ENCODE measurements at places on chromosomes 1 and 21.

DNA sequence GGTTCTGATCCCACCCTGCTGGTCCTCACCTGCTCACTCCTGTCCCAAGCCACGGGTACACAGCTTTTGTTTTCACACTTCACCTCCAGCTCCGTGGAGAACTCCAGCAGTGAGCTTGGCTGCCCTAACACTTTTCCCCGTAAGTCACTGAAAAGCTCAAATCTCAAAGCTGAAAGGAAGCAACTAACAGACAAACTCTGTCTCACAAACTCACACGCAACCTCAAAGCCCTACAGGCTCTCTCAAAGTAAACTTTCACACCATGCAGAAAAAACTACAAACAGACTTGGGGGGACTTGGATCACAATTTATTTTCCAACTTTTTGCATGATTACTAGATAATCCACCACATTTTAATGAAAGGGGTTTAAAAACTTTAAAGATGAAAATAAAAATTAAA, 88.3 kb downstream of the AK5 start:
- no peak for DNase-seq

GRCh38 chr1:160863774-160864131, 1.1 kb upstream of the CD244 start:
- DNase-seq, result no peak

GRCh38 chr1:3073186-3073488, 4.1 kb downstream of the PRDM16 start:
- DNase-seq, result no peak

DNA sequence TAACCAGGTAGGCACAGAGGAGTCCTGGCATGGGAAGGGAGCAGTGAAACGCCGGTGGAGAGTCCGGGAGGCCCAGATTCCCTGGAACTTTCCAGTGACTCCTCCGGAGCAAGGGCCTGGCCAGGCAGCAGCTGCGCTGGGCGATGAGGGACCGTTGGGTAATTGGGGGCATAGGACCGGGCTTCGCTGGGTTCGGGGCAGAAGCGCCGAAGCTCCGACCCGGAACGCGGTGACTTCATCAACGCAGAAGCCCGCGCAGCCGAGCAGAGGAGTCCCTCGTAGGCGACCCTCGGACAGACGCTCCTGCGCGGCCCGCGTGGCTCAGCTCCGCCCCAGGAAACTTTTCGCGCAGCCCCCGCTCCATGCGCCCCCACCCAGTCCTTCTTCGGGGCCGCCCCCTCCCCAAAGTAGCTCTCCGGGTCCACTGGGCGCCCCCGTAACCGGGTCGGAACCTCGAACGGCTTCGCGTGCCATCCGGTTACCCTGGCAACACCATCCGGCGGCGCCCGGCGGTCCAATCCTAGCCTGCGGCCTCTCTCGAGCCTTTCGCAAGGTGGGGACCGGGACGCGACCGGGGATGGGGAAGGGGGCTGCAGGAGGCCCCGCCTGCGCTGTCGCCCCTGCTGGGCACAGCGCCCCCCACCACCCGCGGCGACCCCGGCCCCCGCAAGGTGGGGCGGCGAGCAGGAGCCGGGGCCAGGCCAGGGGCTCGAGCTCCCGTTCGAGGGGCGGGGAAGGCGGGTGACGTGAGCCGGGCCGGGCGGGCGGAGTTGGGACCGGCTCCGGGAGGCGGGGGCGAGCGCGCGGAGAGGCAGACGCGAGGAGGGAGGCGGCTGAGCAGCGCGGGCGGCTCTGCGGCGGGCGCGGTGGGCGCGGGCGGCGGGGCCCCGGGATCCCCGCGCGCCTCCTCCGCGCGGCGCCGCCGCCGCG, at the start of gene AJAP1:
Gene AJAP1 (plus strand): TSS at position 814 of the 930 bp plus-strand sequence. CDS start 817 bp downstream, outside the sequence.
- no peak for DNase-seq

GRCh38 chr1:187680823-187681222, 852.1 kb downstream of the PLA2G4A start:
- DNase-seq, result no peak

DNA sequence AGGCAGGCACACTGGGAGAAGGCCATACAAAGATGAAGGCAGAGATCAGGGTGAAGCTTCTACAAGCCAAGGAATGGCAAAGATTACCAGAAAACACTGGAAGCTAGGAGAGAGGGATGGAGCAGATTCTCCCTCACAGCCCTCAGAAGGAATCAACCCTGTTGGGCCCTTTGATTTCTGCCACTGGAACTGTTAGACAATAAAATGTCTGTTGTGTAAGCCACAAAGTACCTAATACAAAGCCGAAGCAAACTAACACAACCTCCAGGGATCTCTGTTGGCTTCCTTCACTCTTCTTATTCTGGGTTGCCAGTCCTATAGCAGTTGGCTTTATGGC, 1.7 kb upstream of the PLA2G2A start:
- DNase-seq, result peak; percentile 1

DNA sequence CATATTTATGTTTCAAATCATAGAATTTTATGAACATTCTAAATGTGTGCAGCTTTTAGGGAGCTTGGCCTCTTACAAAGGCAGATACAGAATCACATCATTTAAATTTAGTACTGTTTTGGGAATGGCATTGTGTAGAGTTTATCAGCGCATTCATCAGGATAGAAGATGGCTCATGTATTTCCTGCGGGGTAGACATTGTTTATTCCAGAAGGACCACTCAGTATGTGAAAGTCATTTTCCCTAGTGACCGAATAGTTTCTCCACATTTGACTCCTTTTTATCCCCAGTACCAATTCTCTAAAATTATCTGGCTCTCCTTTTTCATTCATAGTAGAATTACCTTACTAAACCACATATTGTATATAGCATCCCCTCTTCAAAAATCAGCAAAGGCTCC, 981.9 kb upstream of the ADGRL4 start:
- no peak for DNase-seq

GRCh38 chr1:29757866-29758780, 521.8 kb downstream of the PTPRU start:
- DNase-seq, result no peak

DNA sequence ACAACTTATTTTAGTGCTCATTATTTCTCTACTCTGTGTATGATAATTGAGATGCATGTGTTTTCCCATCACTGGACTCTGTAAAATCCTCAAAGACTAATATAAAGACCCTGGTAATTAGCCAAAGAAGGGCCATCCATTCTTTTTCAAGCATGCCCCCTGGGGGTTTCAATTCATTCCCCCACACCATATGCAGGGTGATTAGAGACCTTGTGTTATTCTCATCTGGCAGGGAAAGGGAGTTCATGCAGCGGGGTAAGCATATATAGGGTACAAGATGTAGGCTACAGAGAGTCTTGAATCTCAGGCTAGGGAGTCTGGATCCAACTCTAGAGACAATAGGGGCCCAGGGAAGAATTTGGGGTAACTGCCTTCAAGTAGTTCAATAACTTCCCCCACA, 166.5 kb downstream of the TNR start:
- no peak for DNase-seq

DNA sequence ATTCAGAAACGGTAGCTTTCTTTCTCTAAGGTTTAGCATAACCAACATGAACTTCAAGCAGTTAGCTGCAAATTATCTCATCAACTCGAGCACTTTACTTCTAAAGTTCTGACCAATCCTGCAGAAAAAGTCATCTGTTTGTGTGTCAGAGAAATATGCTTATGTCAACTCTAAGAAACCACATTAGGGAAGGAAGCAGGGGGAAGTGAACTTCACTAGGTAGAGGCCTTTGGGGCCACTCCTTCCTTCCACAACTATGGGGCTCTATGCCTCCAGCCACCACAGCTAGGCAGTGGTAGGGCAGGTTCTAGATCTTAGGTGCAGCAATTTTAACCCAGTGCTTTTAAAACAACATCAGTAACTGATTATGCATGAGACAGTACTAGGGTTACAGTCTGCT, 375.9 kb downstream of the DSCAM start:
- DNase-seq, result no peak

DNA sequence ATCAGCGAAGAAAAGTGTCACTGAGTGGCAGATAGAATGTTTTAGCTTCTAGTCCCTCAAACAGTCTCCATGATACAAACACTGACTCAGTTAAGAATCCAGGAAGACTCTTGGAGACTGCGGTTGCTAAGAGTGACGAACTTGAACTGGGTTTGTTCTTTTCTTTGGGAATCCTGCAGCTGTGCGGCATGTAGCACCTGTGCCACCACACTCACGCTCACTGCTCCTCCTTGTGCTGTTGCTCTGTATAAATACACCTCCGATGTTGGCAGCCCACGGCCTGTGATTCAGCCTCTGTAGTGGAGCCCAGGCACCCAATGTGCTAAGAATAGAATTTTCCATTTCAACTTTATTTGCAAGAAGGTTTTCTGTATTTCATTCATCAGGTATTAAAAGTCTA, 5.5 kb upstream of the PPIE start:
- DNase-seq, result no peak

DNA sequence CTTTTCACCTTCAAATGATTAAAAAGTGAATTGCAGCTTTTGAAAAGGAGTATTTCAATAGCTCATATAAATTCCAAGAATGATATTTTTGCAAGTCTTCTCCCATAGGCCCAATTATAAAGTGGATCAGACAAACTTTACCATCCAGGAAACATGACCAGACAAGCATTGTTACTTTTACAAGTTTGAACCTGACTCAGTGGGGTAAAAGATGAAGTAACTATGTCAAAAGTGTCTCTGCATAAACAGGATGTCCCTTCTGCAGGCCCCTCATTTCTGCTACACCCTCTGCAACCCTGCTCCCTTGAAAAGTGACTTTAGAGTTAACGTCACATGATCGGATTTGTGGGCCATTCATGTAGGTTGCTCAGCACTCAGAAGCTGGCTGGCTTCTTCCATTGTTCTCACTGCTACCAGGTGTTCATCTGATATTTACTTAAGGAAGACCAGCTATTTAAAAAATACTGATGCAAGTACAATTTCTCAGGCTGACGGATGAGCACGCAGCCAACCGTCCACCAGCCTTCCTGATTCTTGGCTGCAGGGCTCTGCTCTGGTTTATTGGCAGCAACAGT, 32.3 kb downstream of the URB1 start:
- no peak for DNase-seq

GRCh38 chr1:22512873-22513272, 50.4 kb upstream of the EPHA8 start:
- DNase-seq, result no peak

DNA sequence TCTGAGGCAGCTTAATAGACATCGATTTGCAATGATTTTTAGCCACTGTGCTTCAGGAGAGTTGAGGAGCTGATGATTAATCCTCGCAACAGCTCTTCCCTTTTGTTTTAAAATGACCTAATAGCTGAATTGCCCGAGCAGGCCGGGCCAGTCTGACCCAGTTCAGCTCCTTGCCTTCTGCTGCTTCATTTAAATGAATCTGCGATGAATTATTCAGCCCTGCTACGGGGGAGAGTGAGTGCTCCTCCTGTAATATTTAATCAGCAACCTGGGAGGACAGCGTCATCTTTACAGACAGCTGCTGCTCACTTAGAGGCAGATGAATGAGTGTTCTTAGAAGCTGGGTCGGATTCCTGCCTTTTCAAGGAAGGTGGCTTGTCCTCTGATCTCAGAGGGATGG, 325.1 kb downstream of the CAMTA1 start:
- DNase-seq, result no peak

DNA sequence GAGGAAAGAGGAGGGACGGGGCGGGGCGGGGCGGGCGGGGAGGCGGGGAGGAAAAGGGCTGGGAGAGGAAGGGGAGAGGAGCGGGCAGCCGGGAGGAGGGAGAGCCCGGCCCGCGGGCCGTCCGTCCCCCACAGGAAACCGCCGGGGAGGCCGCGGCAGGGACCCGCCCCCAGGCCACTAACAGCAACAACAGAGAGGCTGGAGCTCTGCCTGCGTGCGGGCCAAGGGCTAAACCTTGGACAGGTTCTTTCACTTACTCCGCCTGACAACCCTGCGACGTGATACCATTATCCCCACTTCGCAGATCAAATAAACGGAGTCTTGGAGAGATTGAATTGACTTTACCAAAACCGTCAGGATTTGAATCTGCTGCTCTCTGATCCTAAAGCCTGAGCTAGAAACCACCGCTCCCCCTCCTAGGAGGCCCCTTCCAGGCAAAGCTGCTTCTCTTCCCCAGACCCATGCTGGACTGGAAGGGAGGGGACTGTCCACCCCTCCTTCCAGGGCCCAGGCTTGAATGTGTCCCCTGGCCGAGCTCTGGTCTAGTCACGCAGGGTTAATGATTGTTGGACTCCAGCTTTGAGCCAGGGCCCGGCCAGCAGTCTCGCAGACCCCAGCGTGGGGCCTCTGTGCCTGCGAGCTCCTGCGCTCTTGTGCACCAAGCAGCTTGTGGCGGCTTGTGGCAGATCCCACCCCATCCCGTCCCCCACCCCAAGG, at the start of gene EVA1B:
Gene EVA1B (minus strand): TSS at position 10 of the 717 bp plus-strand sequence. CDS start 608 bp downstream, outside the sequence.
- peak; percentile 79 for DNase-seq

- DNase-seq, result no peak
Measured at GRCh38 chr1:147486876-147487656, 54.2 kb upstream of the BCL9 start.

DNA sequence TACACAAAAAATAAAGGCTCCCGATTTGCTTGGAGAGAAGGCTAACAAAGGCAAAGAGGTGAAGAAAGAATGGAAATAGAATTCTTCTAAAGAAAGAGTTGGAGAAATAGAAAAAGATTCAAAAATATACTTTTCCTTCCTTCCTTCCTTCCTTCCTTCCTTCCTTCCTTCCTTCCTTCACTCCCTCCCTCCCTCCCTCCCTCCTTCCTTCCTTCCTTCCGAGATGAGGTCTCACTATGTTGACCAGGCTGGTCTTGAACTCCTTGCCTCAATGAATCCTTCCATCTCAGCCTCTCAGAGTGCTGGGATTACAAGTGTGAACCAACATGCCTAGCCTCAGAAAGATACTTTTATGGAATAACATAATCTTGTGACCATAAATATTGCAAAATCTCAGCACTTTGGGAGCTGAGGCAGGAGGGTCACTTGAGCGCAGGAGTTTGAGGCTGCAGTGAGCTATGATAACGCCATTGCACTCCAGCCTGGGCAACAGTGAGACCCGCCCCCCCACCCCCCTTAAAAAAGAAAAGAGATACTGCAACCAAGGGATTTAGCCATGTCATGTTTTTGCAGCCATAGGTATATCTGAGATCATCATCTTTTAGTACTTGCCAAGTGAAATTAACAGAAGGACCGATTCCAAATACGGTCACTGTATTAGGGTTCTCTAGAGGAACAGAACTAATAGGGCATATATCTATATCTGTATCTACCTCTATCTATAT, 1.0 kb upstream of the HJV start:
- no peak for DNase-seq

DNA sequence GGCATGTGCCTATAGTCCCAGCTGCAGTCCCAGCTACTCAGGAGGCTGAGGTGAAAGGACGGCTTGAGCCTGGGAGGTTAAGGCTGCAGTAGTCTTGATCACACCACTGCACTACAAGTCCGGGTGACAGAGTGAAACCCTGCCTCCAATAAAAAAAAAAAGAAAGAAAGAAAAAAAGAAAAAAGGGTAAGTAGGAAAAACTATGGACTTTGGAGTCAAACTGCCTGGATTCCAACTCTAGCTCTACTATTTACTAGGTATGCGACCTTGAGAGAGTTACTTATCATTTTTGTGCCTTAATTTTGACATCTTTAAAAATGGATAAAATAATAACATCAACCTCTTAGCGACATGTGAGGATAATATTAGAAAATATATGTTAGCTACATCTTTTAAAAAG, 150.8 kb downstream of the SLC45A1 start:
- no peak for DNase-seq

- no peak for DNase-seq
Measured at GRCh38 chr1:56193656-56194055, 385.7 kb downstream of the PLPP3 start.

GRCh38 chr1:200029035-200029821, 1.7 kb downstream of the NR5A2 start:
- DNase-seq, result peak; percentile 11

- no peak for DNase-seq
Measured at GRCh38 chr1:28751315-28752060, 14.7 kb downstream of the YTHDF2 start.
